NCI-H774 (cell line): ENCODE measurements at places on chromosomes 7 and 10.

- no peak for DNase-seq
Observed at GRCh38 chr7:90726623-90727022, 130.5 kb downstream of the CDK14 start.

- no peak for DNase-seq
Observed at GRCh38 chr7:5478568-5479430, 55.2 kb upstream of the TNRC18 start.

DNA sequence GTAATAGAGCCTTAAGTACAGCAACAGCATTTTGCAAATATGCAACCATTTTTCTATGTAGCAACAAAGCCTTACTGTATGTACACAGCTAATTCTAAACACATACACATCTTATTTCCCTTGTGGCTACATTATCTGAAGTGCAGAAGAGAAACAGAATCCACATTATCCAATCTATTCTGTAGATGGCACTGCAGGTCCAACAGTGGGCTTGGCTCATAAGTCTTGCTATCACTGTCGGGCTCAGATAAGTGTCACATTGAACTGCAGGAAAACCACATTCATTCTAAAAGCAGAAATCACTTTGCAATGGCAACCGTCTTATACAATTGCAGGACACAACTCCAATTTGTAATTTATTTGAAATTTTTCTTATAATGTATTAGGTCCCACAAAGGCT lies 109.8 kb upstream of the NOBOX start:
- DNase-seq, result peak; percentile 35

- peak; percentile 55 for DNase-seq
Observed at GRCh38 chr7:64876792-64877713, 26.0 kb upstream of the ZNF273 start.

- no peak for DNase-seq
Observed at GRCh38 chr7:50363327-50364060, 59.0 kb downstream of the IKZF1 start.

- no peak for DNase-seq
Observed at GRCh38 chr10:12782537-12782936, 219.0 kb downstream of the CCDC3 start.
